Thyroid gland (tissue), 4 donors: ENCODE measurements at places on chromosomes 4 and X. TPM values are rescaled to one million over a fixed set of nuclear protein-coding genes. Genes with fewer than 3 reads are reported as not detected.

DNA sequence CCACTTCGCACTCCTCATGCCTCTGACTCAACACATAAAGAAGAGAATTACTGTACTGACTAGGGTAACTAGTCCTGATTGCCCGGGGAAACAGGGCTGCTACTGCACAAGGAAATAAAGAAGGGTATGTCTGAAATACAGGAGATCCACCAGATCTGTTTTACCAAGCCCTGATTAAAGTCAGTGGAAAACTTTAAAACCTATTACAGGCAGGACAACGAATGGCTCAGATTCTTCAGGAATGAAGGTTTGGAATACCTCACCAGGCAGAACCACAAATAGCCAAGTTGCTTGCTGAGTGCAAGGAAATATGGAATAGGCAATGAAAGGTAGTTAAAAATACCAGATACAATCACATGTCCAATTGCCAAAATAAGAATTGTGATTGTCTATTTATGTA lies 17.3 kb downstream of the LAMTOR3 start:
- no peak for DNase-seq

- DNase-seq: no peak
Observed at GRCh38 chr4:163191999-163192398, 25.3 kb upstream of the NAF1 start.

GRCh38 chrX:154121961-154122360 lies 22.1 kb upstream of the OPN1LW start:
- DNase-seq: no peak

- no peak for DNase-seq
Observed at GRCh38 chr4:80592950-80593349, 257.4 kb downstream of the CFAP299 start.

DNA sequence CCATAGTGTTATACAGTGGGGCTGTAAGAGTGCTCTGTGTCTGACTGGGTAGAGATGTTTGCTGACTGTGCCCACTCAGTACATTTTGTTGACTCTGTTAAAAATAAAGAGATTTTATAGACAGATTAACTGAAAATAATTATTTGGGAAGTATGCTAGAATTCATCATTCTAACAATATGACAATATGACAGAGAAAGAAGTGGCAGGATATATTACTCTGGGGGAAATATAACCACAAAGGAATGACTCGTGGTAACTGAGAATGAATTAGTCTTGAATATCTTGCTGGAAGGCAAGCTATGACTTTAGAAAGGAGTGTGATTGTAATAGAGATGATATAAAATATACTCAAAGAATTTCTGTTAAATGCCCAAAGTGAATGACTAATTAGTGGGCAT lies 46.8 kb downstream of the TMEM165 start:
- DNase-seq: no peak

DNA sequence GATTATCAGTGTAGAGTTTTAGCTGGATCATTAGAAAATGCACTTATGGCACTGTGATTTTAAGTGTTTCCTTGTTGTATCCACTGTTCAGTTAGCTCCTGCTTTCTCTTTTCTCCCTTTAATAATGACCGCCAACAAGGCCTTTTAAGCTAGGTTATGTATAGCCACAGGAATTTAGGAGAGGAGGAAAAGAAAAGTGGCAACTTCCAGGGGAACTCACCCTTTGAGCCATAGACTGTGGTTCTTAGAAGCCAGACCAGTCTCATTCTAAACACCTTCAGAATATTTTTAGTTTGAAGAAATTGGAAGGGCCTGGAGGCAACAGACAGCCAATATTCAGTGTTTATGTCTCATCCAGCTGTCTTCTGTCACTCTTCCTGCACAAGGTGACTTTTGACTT lies 6.1 kb downstream of the FGF2 start:
- no peak for DNase-seq

GRCh38 chrX:153944140-153944799 lies at the start of gene RENBP:
Gene RENBP (minus strand): TSS chrX:153944643. CDS start chrX:153944610, 33 bp downstream.
- DNase-seq: peak; percentile 48

- no peak for DNase-seq
Observed at GRCh38 chr4:86924811-86925210, 10.0 kb upstream of the AFF1 start.

DNA sequence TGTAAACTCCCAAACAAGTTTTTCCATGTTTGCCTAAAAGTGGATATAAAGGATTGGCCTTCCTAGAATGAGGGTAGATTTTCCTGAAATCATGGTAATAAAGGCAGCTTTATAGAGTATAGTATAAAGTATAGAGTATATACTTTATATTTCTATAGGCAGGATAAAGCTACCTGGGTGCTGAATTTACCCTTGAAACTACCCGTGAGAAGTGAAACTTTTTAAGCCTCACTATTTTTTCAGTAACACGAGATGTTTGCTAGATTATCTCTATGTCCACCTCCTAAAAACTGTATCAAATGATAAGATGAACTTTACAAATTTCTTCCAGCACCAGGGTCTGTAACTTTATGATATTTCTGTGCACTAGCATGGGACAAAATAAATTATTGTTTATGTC lies 340.0 kb upstream of the GALNTL6 start:
- DNase-seq: no peak

DNA sequence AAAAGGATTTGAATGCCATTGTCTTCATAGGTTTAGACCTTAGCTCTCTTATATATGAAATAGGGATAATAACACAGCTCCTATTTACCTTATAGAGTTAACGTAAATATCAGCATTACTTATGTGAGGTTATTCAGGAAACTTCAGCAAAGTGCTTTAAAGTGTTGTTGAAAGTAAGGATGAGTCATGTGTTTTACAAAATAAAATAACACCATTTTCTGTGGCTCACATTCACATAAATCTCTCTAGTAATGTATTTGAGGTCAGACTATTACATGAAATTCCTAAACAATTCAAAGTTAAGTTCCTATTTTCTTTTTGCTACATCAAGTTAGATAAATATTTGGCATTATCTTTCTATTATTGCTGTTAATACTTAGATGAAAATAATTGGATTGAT lies 2.9 kb downstream of the GNRHR start:
- no peak for DNase-seq

DNA sequence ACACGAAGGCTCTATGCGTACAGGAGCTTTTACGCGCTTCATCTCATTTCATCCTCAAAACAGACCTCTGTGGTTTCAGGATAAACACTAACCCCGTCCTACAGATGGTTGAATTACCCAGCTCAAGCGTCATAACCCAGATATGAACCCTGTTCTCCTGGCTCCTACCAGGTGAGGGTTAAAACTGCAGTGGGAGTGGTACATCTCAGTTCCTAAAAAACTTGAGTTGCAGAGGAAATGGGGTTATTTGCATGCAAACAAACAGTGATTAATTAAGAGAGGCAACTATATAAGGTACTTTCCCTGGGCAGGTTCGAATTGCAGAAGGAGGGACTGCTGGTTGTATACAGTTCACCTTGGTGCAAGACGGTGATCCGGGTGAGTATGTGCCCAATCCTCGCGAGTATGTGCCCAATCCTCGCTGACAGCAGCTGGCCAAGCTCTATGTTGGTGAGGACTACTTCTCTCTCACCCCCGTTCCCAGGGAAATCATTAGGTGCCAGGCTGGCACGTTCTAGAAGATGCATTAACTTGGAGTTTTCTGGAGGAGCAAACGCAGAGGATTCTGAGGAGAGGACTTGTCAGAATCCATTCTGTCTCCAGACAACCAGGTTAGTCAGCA lies 72.6 kb downstream of the FHDC1 start:
- DNase-seq: no peak

DNA sequence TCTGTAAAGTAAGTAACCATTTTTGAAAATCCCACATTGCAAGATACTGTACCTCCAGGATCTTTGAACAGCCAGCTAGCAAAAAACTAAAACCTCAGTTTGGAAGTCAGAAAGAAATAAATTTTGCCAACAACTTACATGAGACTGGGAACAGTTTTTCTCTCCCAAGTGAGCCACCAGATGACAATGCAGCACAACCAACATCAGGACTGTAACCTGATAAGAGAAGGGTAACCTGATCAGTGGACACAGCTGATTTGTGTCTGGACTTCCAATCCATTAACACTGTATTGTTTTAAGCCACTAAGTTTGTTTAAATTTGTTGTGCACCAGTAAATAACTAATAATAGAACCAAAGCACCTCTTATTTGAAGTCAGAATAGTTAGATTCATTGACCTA lies 923.3 kb downstream of the FAT4 start:
- no peak for DNase-seq

DNA sequence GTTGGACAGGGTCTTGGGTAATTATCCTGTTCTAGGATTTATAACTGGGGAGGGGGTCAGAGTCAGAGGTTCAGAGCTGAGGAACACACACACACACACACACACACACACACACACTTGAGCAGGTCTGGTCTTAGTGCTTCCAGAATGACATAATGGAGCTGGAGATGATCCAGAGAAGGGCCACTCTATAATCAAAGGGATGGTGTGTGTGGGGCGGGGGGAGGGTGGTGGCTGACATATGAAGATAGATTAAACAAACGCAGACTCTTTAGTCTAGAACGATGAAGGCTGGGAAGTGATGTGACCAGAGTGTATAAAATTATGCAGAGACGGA lies 434 bp upstream of the TMEM255A start:
- no peak for DNase-seq

GRCh38 chr4:11416071-11416766 lies 12.5 kb downstream of the HS3ST1 start:
- no peak for DNase-seq

DNA sequence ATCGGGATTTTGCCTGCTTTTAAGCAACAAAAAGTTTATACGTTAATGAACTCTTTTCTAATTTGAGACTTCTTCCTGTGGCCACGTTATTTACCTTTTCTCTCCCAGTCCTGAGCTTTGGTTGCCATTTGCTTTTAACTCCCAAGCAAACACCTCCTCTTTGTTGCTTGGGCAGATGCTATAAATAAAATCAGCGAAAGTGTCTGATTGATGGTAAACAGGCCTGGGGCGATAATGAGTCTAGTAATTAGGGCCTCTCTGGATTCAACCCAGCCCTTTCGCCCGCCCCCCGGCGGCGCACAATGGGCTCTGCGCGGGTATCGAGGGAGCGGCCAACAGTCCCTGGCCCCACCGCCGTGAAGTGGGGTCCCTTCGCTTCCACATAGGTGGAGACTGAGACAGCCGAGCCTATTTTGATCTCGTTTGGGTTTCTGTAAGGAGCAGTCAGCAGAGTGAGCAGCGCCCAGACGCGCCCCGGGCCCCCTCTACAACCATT lies 790 bp downstream of the CLGN start:
- DNase-seq: no peak

GRCh38 chr4:147532896-147533295 lies 52.0 kb downstream of the EDNRA start:
- no peak for DNase-seq

- DNase-seq: no peak
Observed at GRCh38 chrX:41863343-41864203, 59.8 kb downstream of the CASK start.

- peak; percentile 9 for DNase-seq
Observed at GRCh38 chr4:77599378-77599777, 6.2 kb upstream of the CXCL13 start.

DNA sequence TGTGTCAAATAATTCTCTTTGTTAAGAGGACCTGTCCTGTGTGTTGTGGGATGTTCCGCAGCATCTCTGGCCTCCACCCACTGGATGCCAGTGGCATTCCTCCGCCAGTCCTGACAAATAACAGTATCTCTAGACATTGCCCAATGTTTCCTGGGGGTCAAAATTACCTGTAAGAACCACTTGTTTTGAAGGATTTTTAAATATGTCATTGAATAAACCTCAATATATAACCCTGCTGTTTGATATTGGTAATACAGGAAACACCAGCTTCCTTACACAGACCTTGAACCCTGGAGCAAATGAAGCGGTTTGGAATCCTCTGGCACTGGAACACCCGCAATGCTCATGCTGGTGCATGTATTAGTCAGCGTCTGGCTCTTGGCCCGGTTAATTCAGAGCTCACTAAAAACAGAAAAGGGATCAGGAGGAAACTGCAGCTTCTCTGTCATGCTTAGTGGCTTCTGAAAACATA lies 101.3 kb downstream of the TBL1X start:
- peak; percentile 83 for DNase-seq

GRCh38 chr4:139878050-139878449 lies 212.4 kb downstream of the MGST2 start:
- DNase-seq: no peak

DNA sequence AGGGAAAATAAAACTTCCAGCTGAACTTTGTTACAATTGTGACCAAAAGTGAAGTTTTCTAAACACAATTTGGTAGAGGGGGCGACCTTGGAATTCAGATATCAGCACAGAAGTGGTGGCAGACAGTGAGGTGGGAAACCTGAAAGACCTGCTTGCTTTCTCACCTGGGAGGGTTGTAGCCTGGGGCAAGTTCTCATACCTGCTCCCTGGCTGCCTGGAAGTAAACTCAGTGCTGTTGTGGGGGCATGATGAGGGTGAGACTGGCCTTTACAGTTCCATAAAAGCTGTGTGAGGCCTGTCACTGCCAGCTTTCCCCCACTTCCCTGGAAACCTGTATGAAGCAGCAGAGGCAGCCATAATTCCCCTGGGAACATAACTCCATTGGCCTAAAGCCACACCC lies 1180.2 kb downstream of the FAM133A start:
- DNase-seq: no peak

- DNase-seq: no peak
Observed at GRCh38 chr4:182583703-182584415, 333.3 kb downstream of the DCTD start.

- DNase-seq: no peak
Observed at GRCh38 chr4:46720055-46720454, 189.0 kb downstream of the COX7B2 start.

DNA sequence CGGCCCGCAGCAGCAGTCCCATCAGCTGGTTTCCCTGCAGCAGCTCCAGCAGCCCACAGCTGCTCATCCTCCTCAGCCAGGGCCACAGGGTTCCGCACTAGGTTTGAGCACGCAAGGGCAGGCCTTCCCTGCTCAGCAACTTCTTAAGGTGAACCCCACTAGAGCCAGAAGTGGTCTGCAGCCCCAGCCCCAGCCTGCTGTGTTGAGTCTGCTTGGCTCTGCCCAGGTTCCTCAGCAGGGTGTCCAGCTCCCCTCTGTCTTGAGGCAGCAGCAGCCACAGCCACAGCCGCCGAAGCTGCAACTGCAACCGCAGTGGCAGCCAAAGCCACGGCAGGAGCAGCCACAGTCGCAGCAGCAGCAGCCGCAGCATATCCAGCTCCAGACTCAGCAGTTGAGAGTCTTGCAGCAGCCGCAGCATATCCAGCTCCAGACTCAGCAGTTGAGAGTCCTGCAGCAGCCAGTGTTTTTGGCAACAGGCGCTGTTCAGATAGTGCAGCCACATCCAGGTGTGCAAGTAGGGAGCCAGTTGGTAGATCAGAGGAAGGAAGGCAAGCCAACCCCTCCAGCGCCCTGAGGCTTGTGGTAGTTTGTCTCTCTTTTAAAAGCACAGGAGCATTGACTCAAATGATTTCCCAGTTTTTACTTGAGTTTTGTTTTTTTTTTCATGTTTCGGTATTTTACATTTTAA lies 4.6 kb downstream of the SUPT20HL1 start:
- no peak for DNase-seq

PALLD gene
- total RNA-seq: 311 TPM

WAS gene
- total RNA-seq: 1.4 TPM

IL1RAPL1 gene
- total RNA-seq: not detected

APLN gene
- total RNA-seq: 0.20 TPM

ERVMER34-1 gene
- total RNA-seq: 1.1 TPM

C4orf54 gene
- total RNA-seq: not detected

CSAG1 gene
- not detected for total RNA-seq

UGT2B15 gene
- total RNA-seq: not detected

POU3F4 gene
- 0.25 TPM for total RNA-seq

JAKMIP1 gene
- total RNA-seq: 0.71 TPM
